ENCODE measurements at places on chromosomes 2 and 18.

GRCh38 chr18:63317982-63318888, 1.3 kb downstream of the BCL2 start:
- DNase-seq: peak; percentile 56

- DNase-seq: no peak
Measured at GRCh38 chr2:60553495-60554073, at the start of gene BCL11A. Gene BCL11A (minus strand): TSS chr2:60553654. CDS start chr2:60553270, 384 bp downstream.

DNA sequence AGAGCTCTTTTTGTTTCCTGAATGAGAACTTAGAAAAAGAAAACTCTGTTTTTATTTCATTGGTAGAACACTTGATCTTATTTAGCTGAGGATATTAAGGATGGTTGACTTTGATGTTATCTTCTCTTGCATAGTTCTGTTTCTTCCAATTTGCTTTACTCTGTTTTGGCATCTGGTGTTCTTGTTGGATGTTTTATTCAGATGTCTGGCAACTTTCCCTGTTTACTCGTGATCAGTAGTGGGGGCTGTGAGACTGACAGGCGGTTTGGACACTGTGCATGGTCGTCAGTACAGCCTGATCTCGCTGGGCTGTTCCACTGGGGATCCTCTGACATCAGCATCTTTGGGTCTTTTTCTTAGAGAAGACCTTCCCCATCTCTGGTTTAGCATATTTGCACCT, 100.1 kb downstream of the TSN start:
- no peak for DNase-seq

DNA sequence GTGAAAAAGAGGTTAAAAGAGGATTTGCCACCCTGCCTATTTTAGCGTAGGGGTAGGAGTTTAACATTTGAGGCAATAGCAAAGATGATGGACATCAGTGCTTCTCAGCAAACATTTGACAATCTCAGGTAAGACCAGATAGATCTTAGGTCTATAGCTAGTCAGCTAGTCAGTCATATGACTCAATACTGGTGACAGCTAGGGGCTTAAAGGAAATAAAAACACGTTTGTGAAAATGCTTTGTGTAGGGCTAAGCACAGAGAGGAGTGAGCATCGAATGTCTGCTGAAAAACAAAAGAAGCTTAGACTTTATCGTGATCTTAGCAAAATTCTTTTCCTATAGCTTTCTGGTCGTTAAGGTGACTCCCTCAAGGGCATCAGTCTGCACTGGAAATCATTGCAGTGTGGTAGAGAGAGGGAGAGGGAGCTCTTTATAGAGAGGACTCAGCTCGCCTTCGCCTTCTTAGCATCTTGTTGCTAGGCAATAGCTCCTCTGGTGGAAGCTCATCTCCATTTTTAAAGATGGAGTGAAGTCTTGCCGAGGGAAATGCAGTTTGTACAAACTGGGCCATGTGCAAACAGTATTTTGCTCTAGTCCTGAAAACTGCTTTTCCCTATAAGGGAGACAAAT, 62.8 kb upstream of the SLC38A11 start:
- DNase-seq: no peak

DNA sequence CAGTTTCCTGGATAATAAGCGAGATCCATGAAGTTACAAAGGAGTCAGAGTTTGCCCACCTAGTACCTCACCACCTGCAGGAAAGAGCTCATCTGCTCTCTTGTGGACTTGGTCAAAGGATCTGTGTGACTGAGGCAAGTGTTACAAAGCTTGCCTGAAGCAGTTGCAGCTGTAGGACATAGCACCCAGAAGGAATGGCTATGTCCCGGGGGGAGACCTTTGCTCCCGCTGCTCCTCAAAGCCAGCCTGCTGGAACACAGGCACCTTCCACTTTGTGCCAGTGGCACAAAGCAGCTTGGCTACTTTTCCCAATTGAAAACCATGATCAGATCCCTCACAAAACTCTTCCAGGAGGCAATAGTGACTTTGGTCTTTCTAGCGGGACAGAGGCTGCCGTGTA, 3.1 kb upstream of the SULT1C2 start:
- DNase-seq: no peak

DNA sequence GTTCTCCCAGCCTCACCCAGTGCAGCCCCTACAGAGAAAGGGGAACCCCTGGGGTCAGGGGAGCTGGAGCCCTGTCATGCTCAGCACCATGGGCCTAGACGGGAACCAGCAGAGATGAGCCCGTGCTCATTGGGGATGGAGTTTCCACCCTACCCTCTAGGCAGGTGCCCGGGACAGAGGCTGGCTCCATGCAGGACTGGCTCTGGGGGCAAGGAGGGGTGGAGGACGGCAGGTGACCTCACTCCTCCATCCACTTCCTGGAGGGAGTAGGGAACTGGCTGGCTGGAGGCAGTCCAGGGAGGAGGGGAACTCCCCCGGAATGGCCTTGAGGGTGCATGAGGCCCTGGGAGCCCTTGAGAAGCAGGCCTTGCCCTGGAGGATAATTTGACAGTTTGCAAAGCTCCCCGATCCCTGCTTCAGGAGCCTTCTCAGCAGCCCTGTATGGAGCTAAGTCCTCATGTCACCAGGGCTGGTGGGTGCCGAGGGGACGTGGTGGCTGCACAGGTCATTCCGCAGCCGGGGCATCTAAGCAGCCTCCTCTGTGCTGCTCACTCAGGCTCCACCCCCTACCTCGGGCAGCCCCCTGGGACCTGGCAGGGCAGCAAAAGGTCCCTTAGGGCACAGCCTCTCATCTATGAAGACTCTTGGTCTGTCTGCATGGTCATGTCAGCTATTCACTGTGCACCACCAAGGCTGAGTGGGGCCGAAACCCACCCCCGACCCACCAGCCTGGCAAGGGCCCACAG, 2.1 kb downstream of the NEURL3 start:
- DNase-seq: no peak

GRCh38 chr2:75506101-75506697, 54.5 kb downstream of the EVA1A start:
- DNase-seq: no peak

DNA sequence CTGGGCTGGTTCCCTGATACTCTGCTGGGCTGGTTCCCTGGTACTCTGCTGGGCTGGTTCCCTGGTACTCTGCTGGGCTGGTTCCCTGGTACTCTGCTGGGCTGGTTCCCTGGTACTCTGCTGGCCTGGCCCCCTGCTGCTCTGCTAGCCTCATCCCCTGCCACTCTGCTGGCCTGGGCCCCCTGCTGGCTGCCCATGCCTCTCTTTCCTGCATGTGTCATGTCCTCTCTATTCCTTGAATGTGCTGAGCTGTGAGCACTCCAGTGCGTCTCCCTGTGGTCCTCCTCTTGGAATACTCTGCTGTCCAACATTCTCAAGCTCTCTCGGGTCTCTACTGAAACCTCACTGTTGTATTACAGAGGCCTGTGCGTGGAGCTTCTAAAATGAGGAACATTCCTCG, 216.3 kb downstream of the RNF144A start:
- no peak for DNase-seq

- DNase-seq: no peak
Measured at GRCh38 chr18:70758780-70759179, 469.9 kb downstream of the SOCS6 start.

GRCh38 chr2:231263118-231263831, 64.8 kb downstream of the ARMC9 start:
- no peak for DNase-seq

Data from hypothalamus (tissue), 51 donors.